ENCODE measurements at places on chromosomes 16 and 17.

DNA sequence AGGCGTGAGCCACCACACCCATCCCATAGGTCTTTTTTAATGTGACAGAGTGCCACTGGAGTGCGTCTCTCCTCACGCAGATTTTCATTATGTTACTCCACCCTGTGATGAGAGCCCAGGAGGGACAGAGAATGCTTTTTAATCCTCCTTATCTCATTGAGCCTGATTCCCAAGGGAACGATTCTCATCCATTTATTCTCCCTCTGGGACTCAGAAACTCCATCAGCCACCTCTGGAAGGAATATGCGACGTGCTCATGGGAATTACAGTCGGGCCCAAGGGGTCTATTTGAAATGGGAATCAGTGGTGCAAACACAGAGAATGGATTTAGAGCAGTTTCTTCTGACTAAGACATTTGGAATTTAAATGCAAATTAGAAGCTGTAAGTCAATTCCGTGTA is 155.9 kb upstream of the HSBP1 start:
- DNase-seq = no peak

DNA sequence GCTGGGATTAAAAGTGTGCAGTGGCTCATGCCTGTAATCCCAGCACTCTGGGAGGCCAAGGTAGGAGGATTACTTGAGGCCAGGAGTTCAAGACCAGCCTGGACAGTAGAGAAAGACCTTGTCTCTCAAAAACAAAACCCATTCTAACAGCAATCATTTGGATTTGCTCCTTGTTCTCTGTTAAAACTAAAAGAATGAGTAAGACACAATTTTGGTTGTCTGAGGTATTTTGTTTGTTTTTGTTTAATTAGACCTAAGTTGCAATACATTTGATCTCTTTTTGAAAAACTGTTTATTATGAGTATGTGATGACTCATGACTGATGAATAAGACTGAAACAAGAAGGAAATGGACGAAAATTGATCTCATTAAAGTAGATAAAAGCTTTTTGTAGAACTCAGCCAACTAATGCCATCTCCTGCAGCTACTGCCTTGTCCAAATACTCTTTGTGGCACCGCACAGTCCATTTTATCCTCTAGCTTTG is 29.0 kb downstream of the GLG1 start:
- DNase-seq = no peak

DNA sequence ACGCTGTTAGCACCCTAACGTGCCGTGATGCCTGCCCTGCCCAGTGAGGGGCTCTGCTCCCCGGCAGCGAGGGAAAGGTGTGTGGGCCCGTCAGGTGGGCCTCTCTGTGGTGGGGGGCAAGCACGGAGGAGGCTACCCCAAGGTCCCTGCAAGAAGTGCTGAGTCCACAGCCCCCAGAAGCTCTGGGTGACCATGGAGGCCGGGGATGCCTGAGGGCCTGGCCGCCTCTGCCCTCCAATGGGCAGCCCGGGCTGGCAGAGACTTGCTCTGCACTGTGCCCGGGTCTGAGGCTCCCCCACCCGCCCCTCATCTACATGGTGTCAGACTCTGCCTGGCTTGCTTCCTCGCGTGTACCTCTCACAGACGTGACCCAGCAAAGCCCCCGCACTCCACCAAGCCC is 12.2 kb downstream of the SLC38A10 start:
- DNase-seq = no peak

DNA sequence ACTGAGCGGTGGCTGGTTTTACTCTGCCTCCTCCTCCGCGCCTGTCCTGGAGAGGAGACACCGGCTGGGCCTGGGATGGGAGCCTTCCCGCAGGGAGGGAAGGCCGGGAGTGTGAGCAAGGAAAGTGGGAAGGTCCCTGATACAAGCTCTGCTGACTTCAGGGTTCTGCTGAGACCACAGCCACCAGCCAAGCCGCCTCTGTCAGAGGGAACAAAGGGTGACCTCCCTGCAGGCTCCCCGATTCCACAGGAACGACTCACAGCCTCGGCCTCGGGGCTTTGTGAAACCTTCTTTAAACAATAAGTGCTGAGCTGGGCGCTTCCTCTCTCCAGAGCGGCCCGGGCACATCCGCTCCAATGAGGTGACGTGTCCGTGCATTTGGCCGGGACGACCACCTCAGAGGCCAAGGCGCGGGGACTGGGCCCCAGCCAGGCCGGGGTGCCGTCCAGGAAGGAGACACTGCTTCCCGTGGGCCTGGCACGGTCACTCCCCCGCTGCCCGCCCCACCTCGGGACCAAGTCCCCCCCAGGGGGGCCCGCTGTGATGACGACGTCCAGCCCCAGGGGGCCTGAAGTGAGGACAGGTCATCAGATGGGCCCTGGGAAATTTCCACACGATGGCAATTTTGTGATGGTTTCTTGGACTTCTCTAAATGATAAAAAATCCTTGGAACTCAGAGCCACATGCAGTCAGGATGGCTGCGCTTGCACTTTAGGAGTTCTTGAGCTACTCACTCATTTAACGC is 11.8 kb upstream of the CIBAR2 start:
- DNase-seq = no peak

DNA sequence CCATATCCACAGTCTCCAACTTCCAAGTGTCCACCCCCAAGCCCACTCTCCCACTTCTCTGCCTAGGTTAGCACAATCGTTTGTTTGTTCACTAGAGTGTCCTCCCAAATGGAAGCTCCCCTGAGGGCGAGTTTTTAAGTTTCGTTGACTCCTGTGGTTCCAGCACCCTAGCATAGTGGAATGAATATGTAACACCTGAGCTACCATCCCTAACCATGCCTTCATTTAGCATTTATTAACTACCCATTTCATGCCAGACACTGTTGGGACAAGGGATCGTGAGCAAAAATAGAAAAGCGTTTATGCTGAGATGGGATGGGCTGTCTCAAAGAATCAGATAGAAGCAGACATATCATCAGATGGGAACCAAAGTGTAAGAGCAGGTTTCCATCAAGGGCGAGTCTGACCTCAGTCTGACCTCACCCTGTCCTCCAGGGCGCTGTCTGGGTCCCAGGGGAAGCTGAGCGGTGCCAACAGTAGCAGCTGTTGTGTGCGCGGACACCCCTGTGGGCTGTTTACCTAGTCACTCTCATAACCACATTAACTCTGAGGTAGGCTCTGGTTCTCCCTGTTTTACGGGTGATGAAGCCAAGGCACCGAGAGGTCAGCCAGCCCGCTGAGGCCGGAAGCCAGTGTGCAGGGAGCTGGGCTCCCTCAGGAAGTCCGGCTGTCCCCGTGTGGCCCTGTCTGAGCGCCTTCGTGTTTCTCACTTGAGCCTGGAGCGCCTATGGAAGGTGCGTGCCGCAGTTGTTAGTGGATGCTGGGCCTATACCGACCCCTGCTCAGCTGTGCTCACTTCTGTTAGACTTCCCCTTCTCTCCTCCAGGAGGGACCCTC is 6.2 kb downstream of the CNP start:
- DNase-seq = no peak

GRCh38 chr17:3479988-3480387 is 4.2 kb downstream of the ASPA start:
- DNase-seq = no peak

GRCh38 chr17:6995500-6996255 is at the start of gene ALOX12:
Gene ALOX12, plus strand, starts transcription at chr17:6996049. Its CDS starts 69 bp downstream, at chr17:6996118.
- DNase-seq = no peak

DNA sequence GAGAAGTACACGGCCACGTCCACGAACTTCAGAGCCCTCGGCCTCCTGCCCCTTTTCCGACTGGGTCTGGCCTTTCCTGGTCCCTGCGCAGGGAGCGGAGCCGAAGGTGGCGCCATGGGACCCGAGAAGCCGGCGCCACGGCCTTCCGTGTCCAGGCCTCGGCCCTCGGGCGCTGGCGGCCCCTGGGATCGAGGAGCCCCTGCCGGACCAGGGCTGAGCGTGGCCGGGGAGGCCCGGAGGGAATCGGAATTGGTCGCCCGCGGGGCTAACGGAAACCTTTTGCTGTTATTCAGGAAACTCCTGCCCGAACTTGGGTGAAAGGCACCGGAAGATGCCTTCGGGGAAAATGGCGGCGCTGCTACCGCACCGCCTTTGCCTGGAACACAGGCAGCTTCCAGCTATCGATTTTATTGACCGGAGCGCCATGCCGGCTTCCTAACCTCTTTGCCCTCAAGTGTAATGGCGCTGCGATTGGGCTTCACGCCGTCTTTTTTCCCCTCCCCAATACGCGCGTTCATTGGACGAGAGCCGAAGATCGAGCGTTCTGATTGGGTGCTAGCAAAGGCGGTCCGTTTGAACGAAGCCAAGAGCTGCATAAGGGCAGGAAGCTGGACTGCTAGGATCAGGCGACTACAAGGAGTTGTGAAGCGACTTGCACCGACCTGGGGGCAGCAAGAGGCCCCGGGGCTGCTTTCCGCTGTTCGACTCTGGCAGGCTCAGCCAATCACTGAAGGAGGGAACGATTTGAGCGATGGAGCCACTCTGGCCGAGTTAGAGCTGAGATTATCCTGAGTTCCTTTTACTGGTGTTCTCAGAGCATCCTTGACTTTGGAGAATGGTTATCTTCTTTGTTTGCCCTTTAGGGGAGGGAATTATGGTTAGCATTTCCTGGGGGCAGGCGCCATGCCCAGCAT is at the start of gene ZNF689:
Gene ZNF689 (minus strand): TSS at position 464 of the 914 bp plus-strand sequence. CDS start 348 bp downstream, at position 116.
- peak; percentile 85 for DNase-seq

DNA sequence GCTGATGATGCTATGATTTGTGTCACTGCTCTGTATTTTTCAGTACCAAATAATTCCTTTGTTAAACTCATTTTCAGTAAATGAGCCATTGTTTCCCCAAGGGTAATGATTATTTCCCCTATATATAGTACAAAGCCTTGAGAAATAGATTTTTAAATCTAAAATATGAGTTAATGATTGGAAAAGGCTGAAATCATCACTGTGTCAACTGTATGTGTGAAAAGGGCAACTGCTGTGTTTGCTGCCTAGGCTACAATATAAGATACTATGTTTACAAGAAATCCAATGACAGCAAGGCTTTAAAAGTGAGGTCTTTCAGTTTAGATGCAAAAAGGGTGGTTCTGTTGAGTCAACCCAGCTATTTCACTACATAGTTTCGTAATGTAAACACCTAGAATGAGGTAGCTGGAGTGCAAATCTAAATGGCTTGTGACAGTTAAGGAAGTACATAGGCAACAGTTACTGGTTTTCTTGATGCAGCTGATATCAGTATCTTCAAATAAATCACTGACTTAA is 15.3 kb downstream of the NLK start:
- no peak for DNase-seq

Data from Kasumi-1 (cell line).